ENCODE measurements at places on chromosomes 11 and 22.

DNA sequence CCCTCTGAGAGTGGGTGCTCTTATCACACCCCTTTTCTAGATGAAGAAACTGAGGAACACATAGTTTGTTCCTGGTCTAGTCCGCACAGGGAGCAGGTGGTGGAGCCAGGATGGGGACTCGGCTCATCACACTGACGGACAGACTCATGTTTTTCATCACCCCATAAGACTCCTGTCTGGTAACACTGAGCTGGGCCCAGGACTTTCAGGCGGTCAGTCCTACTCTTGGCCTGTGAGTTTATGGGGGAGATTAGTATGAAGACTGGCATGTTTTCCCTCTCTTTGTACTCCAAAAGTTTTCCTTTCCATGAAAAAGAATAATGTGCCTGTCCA is 160.8 kb downstream of the LDLRAD3 start:
- no peak for DNase-seq

GRCh38 chr11:72475381-72475780 is 41.0 kb upstream of the CLPB start:
- no peak for DNase-seq

DNA sequence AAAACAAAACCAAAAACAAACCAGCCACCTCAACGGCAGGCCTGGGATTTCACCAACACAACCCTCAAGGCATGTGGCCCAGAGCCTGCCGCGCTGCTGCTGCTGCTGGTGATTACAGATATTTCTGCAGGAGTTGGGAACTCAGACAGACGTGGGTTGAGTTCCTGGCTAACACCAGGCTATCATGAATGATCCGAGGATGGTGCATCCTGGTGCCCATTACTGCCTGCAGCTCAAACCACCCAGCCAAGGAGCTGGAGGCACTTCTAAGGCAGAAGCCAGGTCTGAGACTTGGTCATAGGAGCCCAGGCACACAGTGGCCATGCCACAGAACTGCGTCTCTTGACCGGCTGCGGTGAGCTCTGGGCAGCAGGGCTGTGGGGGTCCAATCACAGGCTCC is 151.8 kb downstream of the MPPED1 start:
- DNase-seq: no peak

DNA sequence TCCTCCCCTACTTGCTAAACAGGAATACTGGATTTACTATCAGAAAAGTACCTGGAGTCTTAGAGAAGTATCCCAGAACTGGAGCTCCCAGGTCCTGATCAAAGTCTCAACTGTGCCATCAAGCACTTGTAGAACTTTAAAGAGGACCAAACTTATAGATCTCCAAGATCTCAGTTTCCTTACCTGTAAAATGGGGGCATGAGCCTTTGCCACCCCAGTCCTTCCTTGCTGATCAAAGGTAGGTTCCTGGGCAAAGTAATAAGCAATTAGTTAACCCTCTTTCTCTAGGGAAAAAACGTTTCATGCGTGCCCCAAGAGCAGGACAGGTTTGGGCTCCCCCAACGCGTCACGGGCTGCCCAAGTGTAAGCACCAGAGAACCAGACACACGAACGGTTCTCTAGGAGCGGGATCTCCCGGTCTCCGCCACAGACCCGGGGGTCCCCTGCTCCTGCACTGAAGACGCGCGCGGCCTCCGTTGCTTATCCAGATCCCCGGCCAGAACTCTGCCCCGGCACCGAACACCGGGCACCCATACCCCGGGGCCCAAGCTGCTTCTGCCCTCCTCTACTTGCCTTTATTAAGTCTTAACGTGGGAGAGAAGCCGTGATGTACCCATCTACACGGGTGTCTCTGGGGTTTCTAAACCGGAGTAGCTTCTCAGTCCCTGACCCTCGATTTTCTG is 505 bp downstream of the ZNF214 start:
- DNase-seq: no peak

DNA sequence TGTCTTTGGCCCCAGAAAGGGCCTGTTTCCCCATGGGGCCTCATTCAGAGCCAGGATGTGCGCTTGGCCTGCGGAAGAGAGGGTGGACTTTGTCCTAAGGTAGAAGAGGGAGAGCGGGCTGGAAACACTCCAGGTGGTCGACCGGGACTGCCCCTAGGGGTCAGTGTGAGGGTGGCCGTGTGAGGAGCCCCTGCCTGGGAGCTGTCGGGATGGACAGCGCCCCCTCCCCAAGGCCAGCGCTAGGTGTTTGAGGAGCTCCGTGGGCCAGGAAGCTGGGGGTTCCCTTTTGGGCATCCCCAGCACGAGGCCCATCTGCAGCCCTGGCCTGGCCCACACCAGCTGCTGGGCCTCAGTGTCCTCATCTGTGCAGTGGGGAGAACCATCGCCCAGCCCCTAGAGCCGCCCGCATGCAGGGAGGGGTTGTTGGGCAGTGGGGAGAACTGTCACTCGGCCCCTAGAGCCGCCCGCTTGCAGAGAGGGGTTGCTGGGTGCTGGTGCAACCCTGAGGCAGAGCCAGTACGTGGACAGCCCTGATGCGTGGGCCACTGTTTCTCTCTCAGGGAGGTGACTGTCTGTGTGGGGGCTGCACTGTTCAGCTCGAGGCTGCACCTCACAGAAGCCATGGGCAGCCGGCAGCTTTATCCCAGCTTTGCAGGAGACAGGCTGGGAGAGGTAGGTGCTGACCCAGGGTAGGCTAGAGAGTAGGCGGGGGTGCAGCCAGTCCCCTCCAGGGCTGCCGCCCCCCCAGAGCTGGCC is 1319.9 kb downstream of the BRD1 start:
- DNase-seq: no peak

- DNase-seq: no peak
Measured at GRCh38 chr11:83006877-83007330, 64.8 kb downstream of the RAB30 start.

- no peak for DNase-seq
Measured at GRCh38 chr22:47767403-47767802, 1005.0 kb downstream of the TBC1D22A start.

DNA sequence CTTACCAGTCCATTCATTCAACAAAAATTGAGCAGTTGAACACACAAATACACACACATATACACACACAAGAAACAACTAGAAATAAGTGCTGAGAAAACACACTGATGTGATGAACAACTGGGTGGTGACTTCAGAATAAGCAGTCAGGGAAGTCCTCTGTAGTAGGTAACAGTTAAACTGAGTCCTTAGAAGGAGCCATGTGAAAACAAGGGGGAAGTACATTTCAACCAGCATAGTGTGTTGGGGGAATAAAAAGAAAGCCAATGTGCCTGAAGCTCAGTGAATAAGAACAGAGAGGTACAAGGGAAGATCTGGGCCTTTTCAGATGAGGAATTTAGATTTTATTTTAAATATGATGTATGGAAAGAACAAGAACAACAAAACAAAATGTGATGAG is 6.8 kb upstream of the TMEM123 start:
- no peak for DNase-seq

DNA sequence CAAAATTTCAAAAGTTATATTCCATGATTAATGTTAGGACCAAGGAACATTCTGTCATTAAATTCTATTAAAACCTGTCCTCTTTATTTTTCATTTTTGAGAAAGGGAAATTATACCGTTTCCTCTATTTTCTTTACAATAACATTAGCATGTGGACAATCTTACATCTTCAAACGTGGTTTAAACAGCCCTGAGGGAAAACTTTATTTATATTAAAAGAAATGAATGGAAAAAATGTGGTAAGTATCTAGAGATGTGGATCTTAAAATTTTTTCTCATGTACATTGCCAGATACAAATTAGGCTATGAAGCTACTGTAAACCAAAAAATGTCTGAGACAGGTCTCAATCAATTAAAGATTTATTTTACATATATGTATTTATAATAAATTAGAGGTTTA is 18.9 kb upstream of the FIBIN start:
- DNase-seq: no peak

DNA sequence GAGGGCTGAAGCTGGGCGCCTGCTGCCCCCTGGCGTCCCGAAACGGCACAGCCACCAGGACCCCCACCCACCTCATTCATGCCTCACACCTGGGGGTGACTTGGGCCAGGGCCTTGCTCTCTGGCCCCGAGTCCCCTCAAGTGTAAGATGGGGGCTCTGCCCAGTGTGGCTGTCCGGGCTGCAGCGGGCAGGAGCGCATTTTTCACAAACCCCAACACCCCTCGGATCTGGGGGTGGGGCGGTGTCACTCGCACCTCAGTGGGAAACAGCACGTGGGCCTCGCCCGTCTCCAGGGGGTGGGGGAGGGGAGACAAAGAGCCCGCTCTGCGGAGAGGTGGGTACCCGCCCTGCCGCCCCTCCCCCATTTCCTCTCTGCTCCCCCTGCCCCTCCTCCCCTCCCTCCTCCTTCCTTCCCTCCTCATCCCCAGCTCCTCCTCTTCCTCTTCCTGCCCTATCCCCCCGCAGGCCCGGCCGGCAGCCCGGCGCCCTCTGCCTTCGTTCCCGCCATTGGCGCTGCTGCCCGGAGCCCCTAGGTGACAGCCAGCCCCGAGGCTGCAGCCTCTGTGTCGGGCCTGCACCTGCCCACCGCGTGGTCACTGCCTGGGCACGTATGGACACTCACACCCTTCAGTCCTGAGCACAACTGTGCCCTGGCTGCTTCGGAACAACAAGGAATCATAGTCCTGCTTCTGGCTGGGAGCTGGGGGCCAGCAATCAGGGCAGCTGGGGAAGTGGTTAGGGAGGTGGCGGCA is 6.8 kb upstream of the CDKN1C start:
- peak; percentile 39 for DNase-seq

GRCh38 chr11:87187930-87188329 is 150.2 kb downstream of the TMEM135 start:
- DNase-seq: no peak

DNA sequence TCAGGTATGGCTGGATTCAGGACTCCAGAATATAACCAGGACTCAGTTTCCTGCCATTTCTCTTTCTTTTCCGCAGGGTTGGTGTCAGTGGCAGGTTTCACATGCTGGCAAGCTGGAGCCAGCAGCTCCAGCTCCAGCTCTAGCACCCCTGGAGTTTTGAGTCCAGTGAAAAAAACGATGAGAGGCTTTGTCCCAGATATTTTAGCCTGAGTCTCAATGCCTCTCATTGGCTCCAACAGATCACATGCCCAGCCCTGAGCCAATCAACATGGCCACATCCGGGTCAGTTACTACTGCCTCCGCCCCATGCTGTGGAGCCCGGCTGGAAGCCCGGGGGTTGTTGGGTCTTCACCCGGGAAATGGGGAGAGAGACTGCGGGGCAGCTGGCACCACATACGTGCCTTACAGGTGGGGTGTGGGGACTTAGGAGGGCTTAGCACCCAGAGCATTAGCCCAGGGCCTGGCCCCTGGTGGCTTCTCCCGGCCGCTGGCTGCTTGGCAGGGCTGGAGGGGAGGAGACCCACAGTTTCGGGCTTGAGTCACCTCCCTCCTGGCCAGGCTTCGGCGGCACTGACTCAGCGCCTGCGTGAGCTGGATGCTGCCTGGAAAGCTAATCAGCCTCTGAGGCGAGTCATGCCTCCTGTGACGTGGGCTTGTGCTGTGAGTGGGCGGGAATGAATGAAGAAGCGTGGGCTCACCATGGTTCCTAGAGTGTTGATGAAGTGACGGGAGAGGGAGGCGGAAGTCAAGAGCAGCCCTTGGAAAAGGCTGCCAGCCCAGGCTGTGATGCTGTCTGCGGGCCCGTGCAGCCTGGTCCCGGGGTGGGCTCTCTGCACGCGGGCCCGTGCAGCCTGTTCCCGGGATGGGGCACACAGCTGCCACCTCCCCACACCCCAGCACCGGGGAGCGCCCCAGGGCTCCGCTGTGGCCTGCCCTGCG is 15.3 kb upstream of the MRTFA start:
- peak; percentile 53 for DNase-seq

- DNase-seq: no peak
Measured at GRCh38 chr11:83540112-83540675, 254.0 kb upstream of the CCDC90B start.

DNA sequence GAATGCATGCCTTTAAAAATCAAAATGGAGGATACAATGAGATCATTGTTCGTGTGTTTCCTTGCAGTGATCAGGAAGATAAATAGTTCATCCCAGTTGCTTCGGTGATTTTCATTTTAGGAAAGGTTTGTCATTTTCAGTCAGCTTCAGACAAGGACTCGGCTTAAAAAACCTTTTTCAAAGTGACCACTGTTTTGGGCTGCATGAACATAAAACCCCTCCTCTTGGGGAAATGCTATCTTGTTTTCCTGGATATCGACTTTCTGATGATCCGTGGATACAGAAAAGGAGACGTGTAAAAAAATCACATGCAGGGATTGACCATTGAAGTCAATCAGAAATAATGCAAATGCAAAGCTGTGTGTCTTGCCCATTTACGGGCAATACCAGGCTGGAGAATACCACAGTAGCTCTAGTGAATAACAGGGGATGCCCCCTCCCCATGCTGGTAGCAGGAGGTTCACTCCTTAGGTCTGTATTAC is 146.8 kb downstream of the MAML2 start:
- no peak for DNase-seq

DNA sequence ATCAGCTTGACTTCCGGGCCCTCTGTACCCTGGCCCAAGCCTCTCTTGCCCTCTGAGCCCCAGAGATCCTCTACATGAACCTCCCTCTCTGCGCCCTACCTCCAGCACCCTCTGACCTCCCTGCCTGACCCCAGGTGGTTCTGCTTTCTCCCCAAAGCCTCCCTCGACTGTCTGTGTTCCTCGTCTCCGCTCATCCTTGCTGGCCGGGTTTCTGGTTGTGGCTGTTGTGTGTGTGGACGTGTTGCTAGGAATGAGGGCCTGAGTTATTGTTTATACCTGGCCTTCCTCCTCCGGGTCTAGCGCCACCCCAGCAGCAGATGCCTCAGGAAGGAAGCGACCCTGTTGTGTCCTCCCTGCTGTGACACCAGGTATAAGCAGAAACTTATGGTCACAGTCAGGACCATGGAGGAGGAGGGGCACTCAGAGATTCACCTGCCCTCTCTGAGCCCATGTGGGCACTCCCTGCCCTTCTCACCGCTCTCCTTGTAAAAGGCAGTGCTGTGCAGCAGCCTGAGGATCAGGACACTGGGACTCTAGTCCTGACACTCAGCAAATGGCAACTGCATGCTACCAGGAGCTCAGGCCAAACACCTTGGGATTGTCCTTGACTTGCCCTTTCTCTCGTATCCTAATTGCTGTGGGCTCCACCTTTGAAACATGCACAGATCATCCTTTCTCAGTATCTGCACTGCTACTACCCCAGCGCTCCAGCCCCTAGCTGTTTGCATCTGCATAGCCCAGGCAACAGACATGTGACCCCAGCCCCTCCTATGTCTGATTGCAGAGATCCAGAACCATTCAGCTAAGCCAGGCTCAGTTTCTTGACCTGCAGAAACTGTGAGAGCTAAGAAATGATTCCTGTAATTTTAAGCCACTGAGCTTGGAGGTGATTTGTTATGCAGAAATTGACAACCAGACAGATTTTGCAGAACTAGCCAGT is 140.1 kb downstream of the ST3GAL4 start:
- DNase-seq: no peak

DNA sequence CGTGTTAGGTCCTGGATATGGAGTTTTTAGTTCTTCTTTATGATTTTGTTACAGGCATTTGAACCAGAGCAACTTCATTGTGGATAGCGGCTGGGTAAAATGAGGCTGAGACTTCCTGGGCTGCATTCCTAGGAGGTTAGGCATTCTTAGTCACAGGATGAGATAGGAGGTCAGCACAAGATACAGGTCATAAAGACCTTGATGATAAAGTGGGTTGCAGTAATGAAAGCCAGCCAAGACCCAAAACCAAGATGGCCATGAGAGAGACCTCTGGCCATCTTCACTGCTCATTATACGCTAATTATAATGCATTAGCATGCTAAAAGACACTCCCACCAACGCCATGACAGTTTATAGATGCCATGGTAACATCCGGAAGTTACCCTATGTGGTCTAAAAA is 23.4 kb upstream of the CLMP start:
- no peak for DNase-seq

- DNase-seq: no peak
Measured at GRCh38 chr22:34587357-34588356, 478.3 kb upstream of the ISX start.

- DNase-seq: no peak
Measured at GRCh38 chr22:45996241-45997076, 19.5 kb upstream of the WNT7B start.
